G401 (cell line): ENCODE measurements at places on chromosomes 2 and 18. TPM values are rescaled to one million over a fixed set of nuclear protein-coding genes. Genes with fewer than 3 reads are reported as not detected.
A peak's percentile ranks its signal among the peaks of the same experiment; 100 is the strongest.

GRCh38 chr2:191976436-191976835 lies 129.5 kb upstream of the CAVIN2 start:
- DNase-seq, result no peak

DNA sequence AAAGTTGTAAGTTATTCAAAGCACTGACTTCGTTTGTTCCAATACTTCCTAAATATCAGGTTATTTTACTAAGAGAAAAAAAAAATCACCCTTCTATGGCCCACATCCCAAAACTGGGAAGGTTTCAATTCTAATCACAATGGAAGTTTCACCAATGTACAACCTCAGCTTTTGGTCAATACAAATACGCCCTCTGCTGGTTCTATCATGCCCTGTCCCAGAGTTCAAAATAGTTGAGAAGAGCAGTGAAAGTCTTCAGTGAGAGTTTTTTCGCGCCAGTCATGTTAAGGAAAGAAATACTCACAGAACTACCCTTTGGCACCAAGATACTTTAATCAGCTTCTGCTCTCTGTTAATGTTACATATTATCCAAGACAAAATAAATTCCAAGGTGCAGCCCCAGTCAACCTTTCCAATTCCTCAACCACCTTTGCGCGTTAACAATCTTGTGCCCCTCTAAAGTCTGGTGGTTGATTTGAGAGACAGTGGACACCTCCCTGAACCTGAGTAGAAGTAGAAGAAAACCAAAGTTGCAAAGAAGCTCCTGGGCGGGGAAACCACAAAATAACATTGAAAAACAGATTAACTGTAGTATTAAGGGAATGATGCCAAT lies 59.9 kb downstream of the SUMO1 start:
- DNase-seq, result peak; percentile 83

GRCh38 chr18:49949951-49950395 lies 136.6 kb upstream of the ACAA2 start:
- no peak for DNase-seq

DNA sequence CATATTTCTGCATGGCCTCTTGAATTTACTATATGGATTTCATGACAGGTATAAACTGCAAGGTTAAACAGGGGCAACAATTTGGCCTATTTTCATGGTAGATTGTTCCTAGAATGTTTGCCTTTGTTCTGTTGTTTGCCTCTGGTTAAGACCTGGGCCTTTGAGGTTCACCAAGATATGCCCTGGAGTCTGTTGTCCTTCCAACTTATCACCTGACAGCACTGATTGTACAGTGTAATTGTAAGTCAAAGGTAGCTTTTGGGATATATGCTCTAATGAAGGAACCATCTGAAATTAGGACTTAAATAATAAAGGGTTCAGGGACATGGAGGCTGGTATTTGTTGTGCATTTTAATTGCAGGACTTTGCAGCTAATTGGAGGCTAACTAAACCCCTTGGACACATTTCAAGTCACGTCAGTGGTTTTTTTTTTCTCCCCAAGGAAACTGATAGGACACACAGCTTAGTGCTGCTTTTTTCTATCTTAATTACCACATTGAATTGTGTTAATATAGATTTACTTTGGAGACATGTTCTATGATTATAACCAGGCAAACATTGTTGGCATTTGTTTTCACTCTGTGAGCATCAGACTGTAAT lies 771.2 kb upstream of the LINC00305 start:
- no peak for DNase-seq

GRCh38 chr18:79529296-79529695 lies 133.6 kb downstream of the NFATC1 start:
- no peak for DNase-seq

IL36RN gene
- total RNA-seq, result not detected in 2 replicates

GNLY gene
- total RNA-seq, result not detected in 2 replicates

DNA sequence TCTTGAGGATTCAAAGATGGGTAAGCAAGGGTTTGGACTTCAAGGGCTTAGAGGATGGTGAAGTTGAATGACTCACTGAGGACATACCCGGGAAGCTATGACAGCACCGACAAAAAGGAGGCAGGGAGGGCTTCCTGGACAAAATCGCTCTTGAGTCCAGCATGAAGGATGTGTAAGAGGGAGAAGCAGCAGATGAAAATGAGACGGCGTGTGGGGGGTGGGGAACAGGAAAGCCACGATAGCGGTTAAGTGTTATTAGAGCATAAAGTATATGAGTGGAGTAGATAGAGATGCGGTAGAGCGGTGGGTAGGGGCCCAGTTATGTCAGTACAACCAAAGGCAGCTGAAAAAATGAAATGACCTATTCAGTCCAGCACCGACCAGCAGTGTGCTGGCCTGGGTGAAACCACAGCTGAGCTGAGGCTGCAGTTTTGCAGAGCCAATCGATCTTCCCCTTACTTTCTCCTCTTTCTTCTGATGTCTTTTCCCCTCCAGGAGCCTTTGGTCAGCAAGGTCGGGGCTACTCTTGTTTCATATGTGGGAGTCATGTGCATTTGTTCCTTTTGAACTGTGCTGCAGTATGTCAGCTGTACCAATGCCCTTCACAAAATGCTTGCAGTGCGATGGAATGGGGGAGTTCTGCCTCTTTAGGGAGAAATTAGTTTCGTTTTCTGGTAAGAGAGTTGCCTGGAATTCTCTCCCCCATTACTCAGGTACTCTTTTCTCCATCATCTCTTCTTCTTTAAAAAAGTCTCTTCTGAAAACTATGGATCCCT lies 2.0 kb upstream of the THUMPD2 start:
- DNase-seq, result no peak

GRCh38 chr2:109525836-109526235 lies 87.9 kb downstream of the SEPTIN10 start:
- peak; percentile 53 for DNase-seq

GRCh38 chr18:55289775-55290174 lies 298.2 kb downstream of the TCF4 start:
- no peak for DNase-seq

OSBPL1A gene
- total RNA-seq, result 75.8 and 78.6 TPM in 2 replicates

GRCh38 chr2:39981883-39982311 lies 202.8 kb upstream of the THUMPD2 start:
- no peak for DNase-seq

DNA sequence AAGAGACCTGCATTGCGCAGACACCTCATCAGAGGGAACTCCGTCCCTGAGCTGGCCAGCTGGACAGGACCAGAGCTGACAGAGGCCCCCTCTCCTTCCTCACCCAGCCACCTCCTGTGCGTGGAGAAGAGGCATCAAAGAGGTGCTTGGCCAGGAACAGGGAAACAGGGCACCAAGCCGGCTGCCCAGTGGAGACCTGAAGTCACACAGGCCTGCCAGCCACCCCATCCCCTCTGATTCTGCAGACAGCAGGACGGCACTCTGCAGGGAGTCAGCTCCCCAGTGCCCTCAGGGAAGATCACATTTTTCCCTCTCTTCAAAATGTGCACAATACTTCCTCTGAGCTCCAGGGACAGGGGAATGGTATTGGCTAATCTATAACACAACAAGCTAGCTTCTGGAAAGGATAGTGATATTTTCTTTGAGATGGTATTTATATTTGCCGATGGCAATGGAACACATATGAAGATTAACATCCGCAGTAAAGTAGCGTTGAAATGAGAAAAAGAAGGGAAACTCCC lies 30.5 kb downstream of the SLC1A4 start:
- DNase-seq, result no peak

GALNT5 gene
- not detected in 2 replicates for total RNA-seq

DNA sequence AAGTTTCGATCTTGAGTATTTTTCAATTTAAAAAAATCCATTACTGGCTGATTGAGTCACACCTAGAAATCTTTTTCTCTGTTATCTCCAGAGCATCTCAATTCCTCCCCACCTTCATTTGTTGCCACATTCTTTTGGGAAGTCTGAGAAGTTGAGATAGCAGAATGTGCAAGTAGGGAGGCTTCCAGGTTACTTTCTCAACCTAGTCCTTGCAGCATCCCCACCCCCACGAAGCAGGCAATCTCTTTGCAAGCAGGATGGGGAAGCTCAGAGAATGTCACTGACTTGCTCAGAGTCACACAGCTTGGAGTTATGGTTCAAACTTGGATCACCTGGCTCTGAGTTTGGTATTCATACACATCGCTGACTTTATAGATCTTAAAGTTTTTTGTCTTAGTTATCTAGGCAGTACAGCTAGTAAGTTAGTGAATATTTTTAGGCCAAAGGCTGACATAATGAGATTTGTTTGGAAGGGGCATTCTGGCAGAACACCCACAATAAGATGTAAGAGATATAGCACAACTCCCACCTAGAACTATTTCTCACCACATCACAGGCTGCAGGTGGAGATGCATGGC lies 25.9 kb upstream of the LCLAT1 start:
- no peak for DNase-seq

DNA sequence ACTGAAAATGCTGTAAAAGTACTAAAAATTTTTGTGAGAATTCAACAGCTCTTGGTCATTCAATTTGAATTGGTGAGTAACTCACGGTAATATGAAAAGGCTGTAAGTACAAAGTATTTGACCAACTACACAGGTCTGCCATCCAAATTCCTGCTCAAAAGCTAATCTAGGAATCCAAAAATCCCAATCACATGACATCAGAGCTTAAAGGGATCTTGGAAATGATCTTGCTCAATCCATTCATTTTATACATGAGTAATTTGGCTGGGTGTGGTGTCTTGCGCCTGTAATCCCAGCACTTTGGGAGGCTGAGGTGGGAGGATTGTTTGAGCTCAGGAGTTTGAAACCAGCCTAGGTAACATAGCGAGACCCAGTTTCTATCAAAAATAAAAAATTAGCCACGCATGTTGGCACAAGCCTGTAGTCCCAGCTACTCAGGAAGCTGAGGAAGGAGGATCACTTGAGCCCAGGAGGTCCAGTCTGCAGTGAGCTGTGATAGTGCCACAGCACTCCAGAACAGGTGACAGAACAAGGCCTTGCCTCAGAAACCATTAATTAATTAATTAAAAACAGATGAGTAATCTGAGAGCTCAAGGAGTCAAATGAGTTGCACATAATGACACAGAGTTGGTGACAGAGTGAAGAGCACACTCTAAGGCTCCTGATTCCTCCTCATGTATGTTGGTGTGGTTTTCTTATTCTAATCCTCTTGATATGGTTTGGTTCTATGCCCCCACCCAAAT lies 19.8 kb downstream of the SPIRE1 start:
- no peak for DNase-seq

- no peak for DNase-seq
Measured at GRCh38 chr2:219455581-219455980, 20.9 kb downstream of the SPEG start.

DNA sequence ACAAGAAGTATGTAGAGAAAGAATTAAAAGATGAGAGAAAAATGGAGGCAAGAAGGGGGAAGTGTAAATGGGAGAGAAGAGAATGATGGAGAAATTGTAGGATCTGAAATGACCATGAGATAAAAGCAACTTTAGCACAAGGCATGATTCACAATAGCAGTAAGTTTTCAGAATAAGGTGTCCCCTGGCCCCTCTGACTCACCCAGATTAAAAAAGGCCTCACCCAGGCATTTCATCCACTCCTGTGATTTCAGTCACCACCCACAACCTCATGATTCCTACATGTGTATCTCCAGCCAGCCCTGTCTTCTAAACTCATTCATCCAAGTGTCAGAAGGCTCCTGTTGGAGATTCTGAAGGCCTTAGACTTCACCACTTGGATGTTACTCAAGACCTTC lies 56.6 kb downstream of the SP100 start:
- DNase-seq, result no peak

GRCh38 chr2:119085613-119086012 lies 72.9 kb downstream of the C1QL2 start:
- no peak for DNase-seq

TNFRSF11A gene
- 0.24 and 0.25 TPM in 2 replicates for total RNA-seq

VWA3B gene
- total RNA-seq, result not detected in 2 replicates

GRCh38 chr2:23777826-23778225 lies 149.1 kb downstream of the ATAD2B start:
- no peak for DNase-seq

DNA sequence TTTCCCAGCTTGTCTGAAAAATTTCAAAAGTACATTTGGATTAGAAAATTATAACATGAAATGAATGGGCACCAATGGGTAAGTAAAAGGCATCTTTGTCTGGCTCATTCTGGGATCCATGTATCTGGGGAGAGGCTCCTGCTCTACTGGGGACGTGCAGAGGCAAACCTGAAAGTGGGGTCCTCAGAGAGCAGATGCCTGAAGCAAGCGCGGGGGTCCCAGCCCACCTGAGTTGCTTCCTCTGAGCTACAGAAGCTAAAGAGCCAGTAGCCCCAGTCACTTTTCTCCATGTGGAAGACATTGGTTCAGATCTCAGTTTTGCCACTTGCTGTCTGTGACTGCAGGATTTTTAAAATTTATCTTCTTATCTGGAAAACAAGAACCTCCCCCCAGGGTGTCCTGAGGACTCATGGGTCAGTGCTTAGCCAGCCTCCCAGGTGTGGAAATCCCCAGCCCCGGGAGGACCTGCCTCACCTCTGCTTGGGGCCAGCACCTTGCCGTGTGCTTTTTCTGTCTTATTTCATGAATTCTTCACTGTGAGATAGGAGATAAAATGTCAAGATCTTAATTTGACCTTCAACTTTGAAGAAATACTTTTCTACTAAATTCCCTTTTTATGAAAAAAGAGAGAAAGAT lies 25.1 kb upstream of the ODC1 start:
- DNase-seq, result no peak

DNA sequence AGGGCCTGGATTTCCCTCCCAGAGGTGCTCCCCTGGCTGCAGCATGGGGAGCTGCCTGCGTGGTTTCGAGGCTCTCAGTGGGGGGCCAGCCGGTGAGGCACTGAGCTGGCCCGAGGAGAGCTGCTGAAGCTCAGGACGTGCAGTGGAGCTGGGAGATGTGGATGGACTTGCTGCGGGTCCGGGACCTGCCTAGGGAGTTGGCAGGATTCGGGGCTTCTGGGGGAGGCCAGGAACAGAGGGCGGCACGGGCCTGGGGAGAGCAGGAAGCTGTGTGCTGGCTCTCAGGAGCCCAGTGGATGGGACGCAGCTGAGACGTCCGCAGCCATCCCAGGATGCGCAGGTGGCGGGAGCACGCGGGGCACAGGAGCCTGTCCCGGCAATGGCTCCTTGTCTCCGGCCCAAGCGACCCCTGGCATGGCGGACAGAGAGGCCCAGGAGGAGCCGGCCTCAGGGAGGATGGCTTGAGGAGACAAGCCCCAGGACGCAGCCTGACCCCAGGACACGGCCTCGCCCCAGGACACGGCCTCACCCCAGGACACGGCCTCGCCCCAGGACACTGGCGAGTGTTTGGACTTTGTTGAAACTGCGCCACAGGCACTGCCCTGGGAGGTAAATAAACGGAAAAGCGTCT lies 116.1 kb downstream of the NFATC1 start:
- no peak for DNase-seq

DNA sequence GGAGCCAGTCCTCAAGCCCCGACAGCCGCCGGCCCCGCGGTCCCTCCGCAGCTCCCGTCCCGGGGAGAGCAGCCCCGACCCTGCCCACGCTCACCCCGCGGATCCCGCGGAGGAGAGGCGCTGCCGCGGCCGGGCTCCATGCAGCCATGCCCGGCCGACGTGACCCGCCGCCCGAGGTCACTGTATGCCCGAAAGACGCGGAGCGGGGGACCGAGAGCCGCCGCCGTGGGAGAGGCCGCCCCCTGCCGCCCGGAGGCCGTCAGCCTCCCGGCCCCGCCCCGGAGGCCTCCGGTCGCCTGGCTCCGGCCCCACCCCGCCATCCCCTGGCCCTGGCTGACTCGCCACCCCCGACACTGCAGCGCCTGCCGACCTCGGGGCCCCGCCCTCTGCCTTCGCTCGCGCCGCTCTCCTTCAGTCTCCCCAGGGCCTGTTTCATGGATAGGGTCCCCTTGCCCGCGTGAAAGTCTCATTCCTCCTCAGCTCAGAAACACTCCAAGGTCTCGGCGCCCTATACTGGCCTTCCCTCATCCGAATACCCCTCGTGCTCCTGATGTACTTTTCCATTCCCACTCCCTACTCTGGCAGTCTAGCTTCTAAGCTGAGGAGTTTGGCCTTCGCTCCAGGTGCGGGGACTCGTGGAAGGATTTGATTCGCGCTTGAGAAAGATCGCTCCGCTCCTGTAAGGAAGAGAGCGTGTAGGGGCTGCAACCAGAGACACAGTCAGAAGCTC lies at the start of gene BOLA3:
BOLA3 (minus strand) TSS at position 186 of the 730 bp plus-strand sequence; CDS start at position 148, 38 bp downstream.
- DNase-seq, result peak; percentile 87

ATP5F1A gene
- 912 and 973 TPM in 2 replicates for total RNA-seq
